ENCODE measurements at places on chromosomes 11 and 22. TPM values are rescaled to one million over a fixed set of nuclear protein-coding genes. Genes with fewer than 3 reads are reported as not detected.

GRCh38 chr22:19524170-19525115 is at the start of gene CLDN5:
Gene CLDN5 (minus strand): TSS chr22:19524410. CDS start chr22:19524255, 155 bp downstream.
- DNase-seq, result peak; percentile 51

- no peak for DNase-seq
These were observed 771.1 kb upstream of the LUZP2 start for GRCh38 chr11:23725752-23726151.

- DNase-seq, result no peak
These were observed 63.9 kb downstream of the ARFGAP3 start for GRCh38 chr22:42792909-42793847.

DNA sequence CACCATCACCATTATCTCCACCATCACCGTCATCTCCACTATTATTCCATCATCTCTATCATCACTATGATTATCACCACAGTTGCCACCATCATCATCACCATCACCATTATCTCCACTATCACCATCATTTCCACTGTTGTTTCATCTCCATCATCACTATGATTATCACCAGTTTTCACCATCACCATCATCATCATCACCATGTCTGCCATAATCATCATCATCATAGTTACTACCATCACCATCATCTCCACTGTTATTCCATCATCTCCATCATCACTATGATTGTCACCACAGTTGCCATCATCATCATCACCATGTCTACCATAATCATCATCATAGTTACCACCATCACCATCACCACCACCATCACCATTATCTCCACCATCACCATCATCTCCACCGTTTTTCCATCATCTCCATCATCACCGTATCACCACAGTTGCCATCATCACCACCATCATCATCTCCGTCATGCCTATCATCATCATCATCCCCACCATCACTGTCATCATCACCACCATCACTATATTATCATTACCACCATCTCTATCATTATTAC is 264.9 kb downstream of the BRD1 start:
- no peak for DNase-seq

DNA sequence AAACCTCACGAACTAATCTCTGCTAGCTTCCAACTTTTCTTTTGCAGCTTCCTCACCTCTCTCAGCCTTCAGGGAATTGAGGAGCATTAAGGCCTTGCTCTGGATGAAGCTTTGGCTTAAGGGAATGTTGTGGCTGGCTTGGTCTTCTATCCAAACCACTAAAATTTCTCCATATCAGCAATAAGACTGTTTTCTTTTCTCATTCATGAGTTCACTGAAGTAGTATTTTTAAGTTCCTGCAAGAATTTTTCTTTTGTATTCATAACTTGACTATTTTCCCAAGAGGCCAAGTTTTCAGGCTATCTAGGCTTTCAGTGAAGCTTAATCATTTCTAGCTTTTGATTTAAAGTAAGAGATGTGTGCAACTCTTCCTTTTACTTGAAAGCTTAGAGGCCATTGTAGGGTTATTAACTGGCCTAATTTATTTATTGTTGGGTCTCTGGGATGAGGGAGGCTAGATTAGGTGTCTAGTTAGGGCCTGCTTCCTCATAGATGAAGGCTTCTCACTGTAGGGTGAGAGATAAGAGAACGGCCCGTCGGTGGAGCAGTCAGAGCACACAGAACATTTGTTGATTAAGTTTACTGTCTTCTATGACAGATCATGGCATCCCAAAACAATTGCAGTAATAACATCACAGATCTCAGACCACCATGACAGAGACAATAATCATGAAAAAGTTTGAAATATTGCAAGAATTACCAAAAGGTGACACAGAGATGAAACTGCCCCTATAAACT is 33.2 kb downstream of the CSF2RB start:
- DNase-seq, result no peak

- DNase-seq, result no peak
These were observed 139.6 kb upstream of the LMO1 start for GRCh38 chr11:8403310-8403709.

- DNase-seq, result no peak
These were observed 1173.9 kb downstream of the LRRC4C start for GRCh38 chr11:40285558-40285957.

Gene OR52K2
- not detected for total RNA-seq

Gene HTR3A
- total RNA-seq, result 14.5 TPM
